Right forelimb (tissue), 1 donor: ENCODE measurements at places on chromosomes 2 and 18.

GRCh38 chr2:88074854-88075292 is 7.2 kb downstream of the SMYD1 start:
- no peak for DNase-seq

DNA sequence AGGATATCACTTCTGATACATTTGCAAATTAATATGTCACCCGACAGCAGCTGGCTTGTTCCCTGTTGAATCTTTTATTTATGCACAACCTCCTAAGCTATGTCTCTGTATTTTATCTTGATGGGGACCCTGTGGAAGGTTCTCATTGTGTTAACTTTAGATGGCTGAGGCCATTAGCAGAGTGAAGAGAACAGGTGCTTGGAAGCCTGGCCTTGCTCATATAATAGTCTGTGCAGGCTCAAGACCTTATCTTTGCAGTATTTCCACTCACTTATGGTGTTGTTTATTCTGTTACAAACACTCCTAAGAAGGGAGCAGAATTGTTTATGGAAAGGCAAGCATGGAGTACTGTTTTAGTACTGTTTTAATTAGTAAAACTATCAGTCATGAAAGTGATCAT is 107.6 kb downstream of the SETBP1 start:
- DNase-seq = no peak

GRCh38 chr2:200466425-200467418 is 43.1 kb downstream of the KCTD18 start:
- peak; percentile 55 for DNase-seq

GRCh38 chr2:12603781-12604295 is 112.9 kb upstream of the TRIB2 start:
- no peak for DNase-seq

DNA sequence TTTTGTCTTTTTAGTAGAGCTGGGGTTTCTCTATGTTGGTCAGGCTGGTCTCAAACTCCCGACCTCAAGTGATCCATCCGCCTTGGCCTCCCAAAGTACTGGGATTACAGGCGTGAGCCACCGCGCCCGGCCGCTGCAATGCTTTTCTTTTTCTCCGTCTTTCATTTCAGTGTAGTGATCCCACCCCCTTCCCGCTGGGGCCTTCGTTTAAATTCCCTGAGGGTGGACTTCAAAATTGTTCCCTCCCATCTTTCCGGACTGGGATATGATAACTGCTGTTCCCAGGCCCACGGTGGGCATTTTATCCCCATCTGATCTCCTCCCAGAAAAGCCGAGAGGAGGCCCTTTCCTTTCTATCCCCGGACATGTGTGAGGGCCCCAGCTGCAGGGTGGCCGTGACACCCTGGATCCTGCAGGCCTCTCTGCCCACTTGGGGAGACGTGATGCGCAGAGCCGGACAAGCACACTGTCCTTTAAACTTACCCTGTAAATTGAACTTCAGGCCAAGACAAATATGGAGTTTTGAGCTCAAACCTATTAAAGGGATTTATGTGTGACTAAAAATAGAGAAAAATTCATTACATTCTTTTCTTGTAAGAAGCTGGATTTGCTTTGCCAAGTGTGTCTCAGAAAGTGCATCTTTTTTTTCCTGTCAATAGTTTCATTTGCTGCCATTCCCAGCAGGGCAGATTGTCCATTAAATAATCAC is 54.5 kb upstream of the AFF3 start:
- DNase-seq = no peak

GRCh38 chr2:241877989-241878970 is 8.8 kb downstream of the RTP5 start:
- DNase-seq = peak; percentile 83

GRCh38 chr2:240630771-240631547 is 5.7 kb downstream of the GPR35 start:
- DNase-seq = peak; percentile 35

GRCh38 chr18:78830826-78831225 is 148.8 kb upstream of the SALL3 start:
- DNase-seq = no peak

GRCh38 chr2:7363906-7364305 is 446.7 kb downstream of the RNF144A start:
- DNase-seq = no peak

GRCh38 chr2:231991664-231992063 is 30.2 kb downstream of the DIS3L2 start:
- no peak for DNase-seq

GRCh38 chr2:37344453-37345361 is at the start of gene QPCT:
Gene QPCT, plus strand, starts transcription at chr2:37344630. Its CDS starts 102 bp downstream, at chr2:37344732.
- peak; percentile 60 for DNase-seq

- DNase-seq = no peak
These were observed 230.1 kb downstream of the ALPK2 start for GRCh38 chr18:58398648-58399398.

- no peak for DNase-seq
These were observed 173.3 kb upstream of the SPRED2 start for GRCh38 chr2:65605743-65606058.

DNA sequence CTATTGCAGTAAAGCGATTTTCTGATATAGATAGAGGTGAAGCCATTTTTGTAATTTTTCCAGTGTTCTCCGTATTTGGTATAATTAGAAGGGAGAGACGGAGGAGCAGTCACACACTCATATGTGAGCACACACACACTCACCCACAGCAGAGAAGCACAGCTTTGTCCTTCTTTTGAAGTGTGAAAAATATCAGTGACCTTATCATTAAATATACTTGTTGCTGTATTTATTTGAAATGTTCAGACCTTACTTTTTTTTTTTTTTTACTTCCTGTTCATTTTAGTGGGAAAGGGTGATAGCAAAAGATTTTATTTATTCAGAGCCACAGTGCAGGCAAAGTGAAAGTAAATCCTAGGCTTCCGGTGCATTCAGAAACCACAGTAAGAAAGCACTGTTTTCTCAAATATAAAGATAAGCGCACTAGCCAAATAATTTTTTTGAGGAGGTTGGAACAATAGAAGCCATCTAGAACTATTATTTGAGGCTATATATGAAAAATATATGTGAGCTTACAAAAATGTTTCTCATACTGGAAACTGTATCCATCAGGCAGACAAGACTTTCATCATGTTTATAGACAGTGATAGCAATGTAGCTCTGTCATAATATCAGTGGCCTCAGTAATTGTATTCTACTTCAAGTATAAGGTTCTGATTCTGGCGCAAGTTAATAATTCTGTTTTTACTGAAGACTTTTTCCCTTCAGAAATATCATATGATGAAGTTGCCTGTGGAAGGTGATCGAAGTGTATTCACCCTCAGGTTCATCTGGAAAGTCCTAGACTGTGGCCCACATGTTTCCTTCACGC is 37.2 kb downstream of the TSHZ1 start:
- no peak for DNase-seq

DNA sequence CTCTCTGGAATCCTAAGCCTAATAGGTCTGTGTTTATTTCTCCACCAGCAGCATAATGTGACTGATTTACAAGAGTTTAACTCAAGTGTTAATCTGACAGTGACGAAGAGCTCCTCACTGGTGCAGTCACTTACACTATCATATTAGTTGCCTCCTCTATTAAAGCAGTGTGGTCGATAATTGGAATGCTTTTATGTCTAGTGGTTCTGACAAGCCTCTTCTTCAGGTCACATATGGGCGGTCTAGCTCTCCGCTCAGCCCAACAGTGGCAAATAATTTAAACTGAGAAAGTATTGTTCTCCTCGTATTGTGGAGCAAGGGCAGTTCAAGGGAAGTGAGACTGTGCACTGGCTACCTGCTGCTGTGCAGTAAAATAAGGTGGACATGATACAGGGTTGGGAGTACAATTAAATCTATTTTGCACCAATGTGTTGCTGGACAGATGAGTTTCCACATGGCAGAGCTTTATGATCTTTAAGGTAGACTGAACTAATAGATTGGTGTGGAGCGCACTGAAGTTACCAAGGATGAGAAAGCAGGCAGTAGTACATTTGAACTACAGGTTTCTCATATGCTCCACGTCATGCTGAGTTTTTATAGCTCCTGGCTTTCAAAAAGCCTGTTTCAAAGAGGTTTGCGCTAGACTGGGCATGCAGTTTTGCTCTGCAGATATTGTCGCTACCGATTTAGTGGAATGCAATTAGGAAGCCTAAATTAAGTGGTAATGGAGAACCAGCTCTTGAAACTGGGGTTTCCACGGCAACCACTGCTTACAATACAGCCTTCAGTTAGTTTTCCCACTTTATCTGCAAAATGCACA is 151.7 kb upstream of the POU3F3 start:
- DNase-seq = no peak

GRCh38 chr18:44709307-44710126 is 28.8 kb downstream of the SETBP1 start:
- no peak for DNase-seq

GRCh38 chr2:172381275-172382027 is 45.9 kb upstream of the ITGA6 start:
- DNase-seq = no peak

- peak; percentile 52 for DNase-seq
These were observed 352.6 kb downstream of the SS18 start for GRCh38 chr18:25737710-25738311.

DNA sequence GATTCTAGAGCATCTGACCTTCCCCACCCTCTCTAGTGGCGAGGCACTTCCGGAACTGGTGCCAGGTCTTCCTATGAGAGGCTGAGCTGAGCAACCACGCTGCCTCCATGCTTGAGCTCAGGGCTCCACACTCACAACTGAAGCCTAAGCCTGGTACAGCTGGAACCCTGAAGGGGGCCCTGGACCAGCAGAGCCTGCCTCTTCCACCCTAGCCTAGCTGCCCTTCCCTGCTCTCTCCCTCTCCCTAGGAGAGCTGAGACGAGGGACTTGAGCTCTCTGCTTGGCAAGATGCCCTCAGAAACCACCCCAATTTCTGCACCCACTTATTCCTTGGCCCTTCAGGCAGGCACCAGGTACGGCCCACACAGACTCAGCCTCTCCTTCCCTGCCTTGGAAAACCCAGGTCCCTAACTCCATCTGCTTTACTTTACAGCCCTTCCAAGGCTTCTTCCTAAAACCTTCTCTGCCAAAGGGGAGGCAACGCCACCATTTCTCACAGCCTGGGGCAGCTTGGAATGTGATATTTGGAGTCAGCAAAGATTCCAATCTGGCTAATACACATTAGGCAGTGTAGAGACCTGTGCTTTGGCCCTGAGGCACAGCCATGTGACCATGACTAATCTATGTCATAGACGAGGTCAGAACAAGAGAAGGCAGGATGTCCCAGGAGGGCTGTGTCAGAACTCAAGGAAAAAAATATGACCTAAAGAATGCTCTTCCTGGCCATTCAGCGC is 18.8 kb downstream of the COX7A2L start:
- no peak for DNase-seq

DNA sequence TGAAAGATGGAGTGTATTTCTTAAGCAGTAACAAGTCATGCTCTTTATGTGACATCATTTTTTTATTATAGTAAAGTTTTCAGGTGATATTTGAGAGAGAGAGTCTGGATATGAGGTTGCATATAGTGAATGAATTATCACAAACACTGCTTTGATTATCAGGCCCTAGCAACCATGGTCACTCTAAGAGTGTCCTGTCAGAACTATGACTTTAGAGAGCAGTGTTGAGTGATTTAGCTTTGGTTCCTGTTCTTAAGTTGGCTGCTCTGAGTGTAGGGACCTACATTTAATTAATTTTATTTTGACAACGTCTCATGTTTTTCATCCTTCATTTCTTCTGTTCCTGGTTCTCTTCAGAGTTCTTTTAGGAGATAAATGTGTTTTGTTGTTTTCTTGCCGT is 275.5 kb downstream of the KCNJ3 start:
- DNase-seq = no peak

GRCh38 chr2:135162377-135162776 is 110.3 kb downstream of the RAB3GAP1 start:
- no peak for DNase-seq

DNA sequence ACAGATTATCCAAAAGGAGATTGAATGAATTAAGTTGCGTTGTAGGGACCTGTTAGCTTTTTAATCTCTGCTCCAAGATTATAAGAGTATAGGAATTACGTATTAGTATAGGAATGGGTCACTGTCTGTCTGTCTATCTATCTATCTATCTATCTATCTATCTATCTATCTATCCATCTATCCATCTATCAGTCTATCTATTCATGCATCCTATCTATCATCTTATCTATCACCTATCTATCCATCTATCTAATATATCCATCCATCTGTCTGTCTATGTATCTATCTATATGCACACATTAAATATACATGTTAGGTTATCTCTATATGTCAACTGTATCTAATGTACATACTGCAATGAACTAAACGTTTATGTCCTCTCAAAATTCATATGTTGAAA is 255.8 kb downstream of the LPIN1 start:
- DNase-seq = no peak

DNA sequence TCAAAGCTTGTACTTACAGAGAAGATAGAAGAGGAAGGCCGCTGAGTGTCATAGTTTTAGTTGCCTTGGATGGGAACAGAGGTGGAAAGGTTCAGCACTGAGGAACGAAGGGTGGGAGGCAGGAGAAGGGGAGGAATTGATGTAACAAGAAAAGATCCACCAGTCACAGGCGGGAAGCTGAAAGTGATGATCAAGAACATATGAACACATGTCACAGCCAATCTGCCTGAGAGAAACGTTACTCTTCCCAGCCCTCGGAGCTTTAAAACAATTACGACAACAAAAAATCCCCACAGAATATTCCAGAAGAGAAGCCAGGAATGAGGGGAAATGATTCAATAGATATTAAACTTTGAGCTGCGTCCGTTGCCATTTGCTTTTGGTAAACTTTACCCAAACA is 87.1 kb downstream of the TSHZ1 start:
- DNase-seq = no peak

- no peak for DNase-seq
These were observed 533.5 kb upstream of the NRP2 start for GRCh38 chr2:205148755-205149154.

GRCh38 chr2:7358865-7359447 is 441.7 kb downstream of the RNF144A start:
- DNase-seq = no peak

GRCh38 chr2:84223191-84223590 is 235.9 kb downstream of the SUCLG1 start:
- no peak for DNase-seq

DNA sequence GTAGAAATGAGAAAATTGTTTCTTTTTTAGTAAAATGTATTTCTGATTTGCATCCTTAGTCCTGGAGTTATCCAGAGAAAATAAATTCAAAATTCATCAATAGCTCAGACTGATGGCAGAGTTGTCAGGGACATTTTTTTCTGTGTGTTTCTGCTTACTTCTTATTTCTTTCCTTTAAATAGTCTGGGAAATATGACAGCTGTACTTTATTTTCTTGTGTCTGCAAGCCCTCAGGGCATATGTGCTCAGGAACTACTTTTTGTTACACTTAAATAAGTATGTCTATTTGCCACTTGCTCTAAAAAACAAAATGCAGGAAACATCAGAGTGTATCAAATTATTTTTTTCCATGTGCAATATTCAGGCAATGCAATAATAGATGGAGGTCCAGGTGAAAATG is 126.8 kb upstream of the UNC80 start:
- no peak for DNase-seq

- no peak for DNase-seq
These were observed 53.8 kb downstream of the MARCHF4 start for GRCh38 chr2:216318521-216318874.
